Cardiac fibroblast (primary cell): ENCODE measurements at places on chromosomes 4 and X.
A peak's percentile ranks its signal among the peaks of the same experiment; 100 is the strongest.

DNA sequence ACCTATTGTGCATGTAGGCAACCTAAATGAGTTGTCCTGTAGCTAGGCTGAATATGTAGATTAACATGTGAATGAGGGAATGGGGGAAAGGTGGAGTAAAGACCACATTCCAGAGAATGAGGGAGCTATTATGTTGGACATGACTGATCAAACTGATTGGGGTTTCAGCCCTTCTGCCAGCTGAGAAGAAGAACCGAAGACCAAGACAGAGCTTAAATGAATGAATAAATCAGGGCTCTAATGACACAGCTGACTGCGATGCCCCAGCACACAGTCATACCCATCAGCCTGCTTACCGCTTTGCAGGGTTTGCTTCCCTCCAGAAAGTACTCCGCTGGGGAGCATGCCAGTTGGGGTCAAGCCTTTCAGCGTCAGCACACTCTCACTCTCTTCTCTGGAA, 315.4 kb downstream of the PPP3CA start:
- no peak for DNase-seq

GRCh38 chr4:13640149-13640940, 12.8 kb upstream of the BOD1L1 start:
- DNase-seq = peak; percentile 71

- peak; percentile 23 for DNase-seq
Measured at GRCh38 chrX:151722241-151722846, 6.5 kb downstream of the FATE1 start.

DNA sequence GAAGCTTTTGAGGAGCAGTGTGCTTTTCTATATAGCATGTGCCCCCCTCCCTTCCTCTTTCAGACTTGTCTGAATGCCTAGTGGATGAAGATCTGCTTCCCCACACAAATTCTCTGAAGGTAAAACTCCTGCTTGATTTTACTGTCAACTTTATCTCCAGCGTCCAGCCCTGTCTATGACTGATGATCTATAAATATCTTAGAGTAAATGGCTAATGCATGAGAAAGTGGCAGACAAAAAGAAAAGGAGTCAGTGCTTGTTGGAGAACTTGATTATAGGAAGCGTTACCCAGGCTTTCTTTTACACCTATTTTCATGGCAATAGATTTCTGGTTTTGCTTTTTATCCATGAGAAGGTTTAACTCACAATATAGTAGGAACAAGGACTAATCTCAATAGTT, 168.3 kb upstream of the HS3ST1 start:
- DNase-seq = no peak

- no peak for DNase-seq
Measured at GRCh38 chr4:92064574-92064973, 239.2 kb upstream of the GRID2 start.

- no peak for DNase-seq
Measured at GRCh38 chrX:103098488-103098887, 5.5 kb upstream of the NXF3 start.

DNA sequence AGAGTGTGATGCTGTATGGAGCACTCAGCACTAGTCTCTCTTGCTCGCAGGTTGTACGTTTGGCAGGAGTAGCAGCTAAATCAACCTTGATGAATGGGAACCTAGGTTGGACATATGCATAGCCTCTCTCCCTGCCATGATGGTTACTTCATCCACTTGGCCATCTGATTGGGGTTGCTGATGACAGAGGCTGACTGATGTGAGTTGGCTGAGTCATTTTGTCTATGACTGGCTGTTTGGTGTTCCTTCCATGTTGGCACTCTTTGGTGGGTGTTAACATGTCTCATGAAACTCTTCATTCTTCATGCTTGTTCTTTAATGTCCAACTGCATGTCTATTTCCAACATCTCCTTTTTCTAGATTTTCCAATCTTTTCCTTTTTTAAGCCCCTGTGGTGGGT, 31.6 kb upstream of the SPARCL1 start:
- DNase-seq = no peak

GRCh38 chr4:163473130-163473529, 424 bp downstream of the TKTL2 start:
- DNase-seq = no peak

DNA sequence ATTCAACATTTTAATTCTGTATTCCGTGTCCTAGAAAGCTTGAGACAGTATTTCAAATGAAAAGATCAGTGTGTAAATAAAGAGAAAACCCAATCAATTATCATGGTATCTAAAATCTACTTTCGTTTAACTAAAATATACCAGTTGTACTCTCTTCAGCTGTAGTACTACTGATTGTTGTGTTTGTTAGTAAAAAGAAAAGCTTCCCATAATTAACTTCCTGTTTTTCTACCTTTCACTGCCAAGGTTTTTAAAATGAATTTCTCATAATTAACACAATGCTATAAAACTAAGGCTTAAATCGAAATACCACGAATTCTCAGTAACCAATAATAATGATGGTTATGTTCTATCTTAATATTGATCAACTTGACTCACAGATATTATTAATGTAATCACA, 37.4 kb downstream of the PPP3CA start:
- DNase-seq = no peak

GRCh38 chr4:148487181-148487580, 45.0 kb upstream of the NR3C2 start:
- no peak for DNase-seq

DNA sequence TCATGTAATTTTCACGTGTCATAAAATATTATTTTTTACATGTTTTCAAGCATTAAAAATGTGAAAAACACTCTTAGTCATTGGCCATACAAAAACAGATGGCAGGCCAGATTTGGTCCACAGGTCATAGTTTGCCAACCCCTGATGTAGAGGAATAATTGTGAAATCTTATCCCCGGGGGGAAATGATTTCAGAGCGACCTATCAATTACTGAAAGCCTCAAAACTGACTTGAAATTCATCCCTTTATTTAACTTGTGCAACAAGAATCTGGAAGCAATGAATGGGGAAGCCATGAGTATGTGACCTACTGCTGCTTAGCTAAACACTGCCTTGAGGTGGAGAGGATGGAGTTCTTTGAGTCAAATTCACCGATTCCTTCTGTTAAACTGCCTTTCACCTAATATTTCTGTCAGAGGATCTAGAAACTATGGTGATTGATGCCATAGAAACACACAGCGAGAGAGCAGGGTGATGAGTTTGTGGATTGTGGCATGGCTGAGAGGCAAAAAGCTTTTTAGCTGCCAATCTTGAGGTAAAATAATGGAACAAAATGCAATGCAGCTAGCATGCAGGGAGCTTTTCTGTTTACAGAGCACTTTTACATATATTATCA, 30.3 kb upstream of the BRS3 start:
- no peak for DNase-seq

DNA sequence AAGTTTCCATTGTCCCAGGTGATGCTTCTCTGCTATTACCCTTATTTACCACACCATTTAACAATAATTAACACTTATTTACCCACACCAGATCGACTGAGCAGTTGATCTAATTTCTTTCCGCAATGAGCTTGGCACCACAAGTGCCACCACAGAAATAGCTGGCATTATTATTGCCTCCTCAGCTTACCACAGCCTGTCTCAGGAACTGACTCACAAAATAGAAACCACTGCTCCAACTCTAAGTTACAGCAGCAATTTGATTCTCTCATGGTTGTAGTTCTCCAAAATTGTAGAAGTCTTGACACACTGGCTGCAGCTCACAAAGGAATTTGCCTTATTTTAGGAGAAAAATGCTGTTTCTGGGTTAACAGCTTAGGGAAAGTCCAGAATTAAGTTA, 22.5 kb downstream of the ZNF721 start:
- DNase-seq = peak; percentile 50
